Adrenal gland (tissue), 19 donors: ENCODE measurements at places on chromosomes 6 and 20. TPM values are rescaled to one million over a fixed set of nuclear protein-coding genes. Genes with fewer than 3 reads are reported as not detected.

The TGM3 gene
- not detected for total RNA-seq

The TP53INP2 gene
- total RNA-seq, result 74.5 TPM

The TRERF1 gene
- total RNA-seq, result 5.5 TPM

The TRIM31 gene
- 0.19 TPM for total RNA-seq

The METTL24 gene
- 1.1 TPM for total RNA-seq

The PCSK2 gene
- total RNA-seq, result 0.61 TPM

The TFAP2D gene
- total RNA-seq, result not detected

The BCAS4 gene
- total RNA-seq, result 3.3 TPM

The KCNQ5 gene
- total RNA-seq, result 3.6 TPM

The MYH7B gene
- not detected for total RNA-seq

The ALDH5A1 gene
- 9.8 TPM for total RNA-seq

The NFKBIE gene
- 10.7 TPM for total RNA-seq

The MYLK2 gene
- total RNA-seq, result 0.11 TPM

The NKAIN2 gene
- 0.61 TPM for total RNA-seq

The OPRM1 gene
- 1.5 TPM for total RNA-seq

The COL9A1 gene
- total RNA-seq, result not detected

The SLC4A11 gene
- total RNA-seq, result 9.1 TPM

The EYA4 gene
- 6.3 TPM for total RNA-seq

The OTOR gene
- total RNA-seq, result not detected

The PNRC1 gene
- 135 TPM for total RNA-seq

The NMBR gene
- not detected for total RNA-seq

The LIN28B gene
- total RNA-seq, result 0.14 TPM

The MCHR2 gene
- not detected for total RNA-seq

The TAAR6 gene
- total RNA-seq, result not detected

The RHAG gene
- total RNA-seq, result 0.27 TPM

The DIDO1 gene
- total RNA-seq, result 51.3 TPM

The TEAD3 gene
- 7.6 TPM for total RNA-seq

The TAAR2 gene
- total RNA-seq, result not detected

The PKIG gene
- 56.1 TPM for total RNA-seq

The NRN1 gene
- total RNA-seq, result 5.2 TPM

The LY6G5C gene
- 0.95 TPM for total RNA-seq

The TRIM10 gene
- total RNA-seq, result 0.67 TPM

The SLC22A23 gene
- 7.1 TPM for total RNA-seq

The CCR6 gene
- not detected for total RNA-seq

The MAS1 gene
- total RNA-seq, result under 0.01 TPM

The OR12D3 gene
- total RNA-seq, result not detected

The IPCEF1 gene
- 0.72 TPM for total RNA-seq

The INSM1 gene
- 13.3 TPM for total RNA-seq

The ARMH2 gene
- total RNA-seq, result not detected

The NEURL2 gene
- total RNA-seq, result 11.4 TPM

The PHACTR1 gene
- total RNA-seq, result 3.4 TPM

The BTN1A1 gene
- not detected for total RNA-seq

The MICA gene
- 36.1 TPM for total RNA-seq

The EBF4 gene
- total RNA-seq, result 13.3 TPM

The TMEM74B gene
- total RNA-seq, result 1.7 TPM

The PTK6 gene
- total RNA-seq, result 0.41 TPM

The C6orf15 gene
- total RNA-seq, result not detected

The TINAG gene
- total RNA-seq, result not detected

The BPIFB4 gene
- total RNA-seq, result not detected

The HLA-A gene
- total RNA-seq, result 1,026 TPM

The HDGFL1 gene
- not detected for total RNA-seq
